ENCODE measurements at places on chromosomes 7 and 10.
A peak's percentile ranks its signal among the peaks of the same experiment; 100 is the strongest.

GRCh38 chr7:140403878-140404564, at the start of gene RAB19:
Gene RAB19, plus strand, starts transcription at chr7:140404058. Its CDS starts 3,589 bp downstream, at chr7:140407647.
- peak; percentile 14 for DNase-seq

DNA sequence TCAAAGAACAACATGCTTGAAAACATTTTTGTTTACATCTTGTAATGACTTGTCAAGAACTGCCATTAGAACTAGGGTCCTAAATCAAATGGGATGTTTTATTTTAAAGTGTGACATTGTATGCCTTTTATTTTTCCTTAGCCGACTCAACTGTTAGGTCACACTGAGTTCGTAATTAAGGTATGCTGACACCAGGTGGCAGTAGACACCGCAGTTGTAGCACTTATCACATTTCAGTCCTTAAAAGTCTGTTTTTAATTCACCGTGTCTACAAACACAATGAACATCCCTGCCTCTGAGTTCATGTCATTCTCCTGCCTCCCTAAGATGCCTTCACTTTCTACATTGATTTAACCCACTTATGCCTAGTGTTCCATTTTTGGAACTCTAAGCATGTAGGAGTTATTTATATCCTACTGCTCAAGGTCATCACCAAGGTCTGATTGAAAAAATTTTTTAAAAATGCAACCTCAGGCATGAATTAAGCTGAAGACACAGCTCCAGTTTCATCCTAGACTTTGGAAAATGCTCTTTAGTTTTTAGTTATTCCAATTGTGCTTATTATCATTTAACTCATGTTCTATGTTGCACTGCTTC, 186.1 kb downstream of the BMPER start:
- DNase-seq, result no peak

DNA sequence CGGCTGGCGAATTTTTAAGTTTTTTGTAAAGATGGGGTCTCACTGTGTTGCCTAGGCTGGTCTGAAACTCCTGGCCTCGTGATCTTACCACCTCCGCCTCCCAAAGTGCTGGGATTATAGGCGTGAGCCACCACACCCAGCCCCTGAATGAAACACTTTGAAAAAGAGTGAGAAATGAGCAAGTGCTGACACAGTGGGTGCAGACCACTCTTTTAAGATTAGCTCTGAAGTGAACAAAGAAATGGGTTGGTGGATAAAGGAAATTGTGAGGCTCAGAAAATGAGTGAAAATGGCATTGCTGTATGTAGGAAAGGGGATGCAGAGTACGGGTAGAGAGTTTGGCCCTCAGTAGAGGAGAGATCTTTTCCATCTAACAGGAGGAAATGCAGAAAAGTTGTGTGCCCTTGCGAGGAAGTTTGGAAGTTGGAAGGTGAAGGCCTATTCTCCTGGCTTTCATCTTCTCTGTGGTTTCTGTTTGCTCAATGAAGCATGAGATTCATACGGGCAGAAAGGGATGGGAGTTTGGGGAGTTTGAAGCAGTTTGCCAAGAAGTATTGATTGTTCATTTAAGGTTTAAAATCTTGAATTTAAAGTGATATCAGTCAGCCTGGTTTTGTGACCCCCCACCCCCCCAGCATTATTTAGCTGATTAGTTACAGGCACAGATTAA, 11.0 kb downstream of the MAPK8 start:
- no peak for DNase-seq

DNA sequence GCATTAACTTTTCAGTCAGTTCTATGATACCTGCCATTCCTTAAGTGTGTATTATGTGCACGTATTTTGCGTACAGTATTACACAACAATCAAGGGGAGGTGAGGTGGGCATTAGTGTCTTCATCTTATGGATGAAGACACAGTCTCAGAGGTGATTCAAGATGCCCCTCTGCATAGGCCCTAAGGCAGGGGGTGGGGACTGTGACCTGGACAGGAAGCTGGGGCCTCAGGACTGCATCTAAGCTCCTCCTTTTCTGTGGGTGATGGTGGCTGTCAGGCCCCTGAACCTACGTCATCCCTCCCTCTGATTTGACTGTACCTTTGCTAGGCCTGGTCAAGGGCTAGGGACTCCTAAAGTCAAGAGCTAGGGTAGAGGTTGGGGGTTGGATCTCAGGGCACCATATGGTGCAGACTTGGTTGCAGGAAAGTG, 38.9 kb downstream of the HK1 start:
- DNase-seq, result no peak

- no peak for DNase-seq
These were observed 60.4 kb downstream of the MEOX2 start for GRCh38 chr7:15626041-15626440.

- no peak for DNase-seq
These were observed 11.0 kb upstream of the PPIF start for GRCh38 chr10:79336276-79336675.

GRCh38 chr7:83305027-83305426, 142.3 kb upstream of the PCLO start:
- no peak for DNase-seq

DNA sequence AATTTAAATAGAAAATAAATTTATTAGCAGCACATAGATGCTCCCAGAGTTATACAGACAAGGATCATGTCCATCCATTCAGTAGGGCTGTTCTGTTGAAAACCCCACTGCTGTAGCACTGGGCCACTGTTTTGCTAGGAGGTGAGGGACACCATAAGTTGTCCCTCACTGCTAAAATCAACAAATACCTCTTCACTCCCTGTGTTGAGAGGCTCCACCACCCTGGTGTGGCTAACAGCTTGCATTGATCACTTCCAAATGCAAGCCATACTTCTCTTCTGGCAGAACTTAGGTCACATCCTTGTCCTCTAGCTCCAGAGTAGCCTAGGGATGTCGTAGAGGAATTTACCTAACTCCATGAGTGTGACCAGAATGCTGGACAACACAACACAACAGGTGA, 55.4 kb downstream of the MDFIC start:
- no peak for DNase-seq

GRCh38 chr7:33981671-33982424, 76.5 kb downstream of the BMPER start:
- no peak for DNase-seq

DNA sequence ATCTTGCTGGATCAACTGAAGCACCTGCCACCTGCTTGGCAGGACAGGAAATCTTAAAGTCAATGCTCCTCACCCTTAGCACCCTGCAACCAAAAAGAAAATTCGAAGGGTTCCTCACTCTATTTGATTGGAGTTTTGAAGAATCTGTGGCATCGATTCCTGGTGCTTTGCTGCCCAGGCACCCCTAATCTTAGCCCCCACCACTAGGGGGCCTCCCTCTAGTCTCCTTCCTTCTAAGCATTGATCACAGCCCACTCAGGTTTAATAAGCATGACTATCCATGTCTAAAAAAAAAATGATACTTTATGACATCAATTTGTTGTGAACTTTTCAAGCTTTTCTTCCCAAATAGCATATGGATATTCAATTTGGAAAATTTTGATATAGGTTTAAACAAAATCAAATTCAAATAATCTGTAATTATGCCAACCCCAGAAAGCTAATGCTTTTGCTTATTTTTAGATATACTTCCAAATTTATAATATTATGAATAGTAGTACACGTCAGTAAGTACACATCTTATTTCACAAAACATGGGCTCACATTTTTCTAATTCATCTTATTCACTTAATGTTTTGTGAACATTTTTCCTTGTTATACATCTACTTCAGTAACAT, 45.3 kb downstream of the NRG3 start:
- DNase-seq, result no peak

DNA sequence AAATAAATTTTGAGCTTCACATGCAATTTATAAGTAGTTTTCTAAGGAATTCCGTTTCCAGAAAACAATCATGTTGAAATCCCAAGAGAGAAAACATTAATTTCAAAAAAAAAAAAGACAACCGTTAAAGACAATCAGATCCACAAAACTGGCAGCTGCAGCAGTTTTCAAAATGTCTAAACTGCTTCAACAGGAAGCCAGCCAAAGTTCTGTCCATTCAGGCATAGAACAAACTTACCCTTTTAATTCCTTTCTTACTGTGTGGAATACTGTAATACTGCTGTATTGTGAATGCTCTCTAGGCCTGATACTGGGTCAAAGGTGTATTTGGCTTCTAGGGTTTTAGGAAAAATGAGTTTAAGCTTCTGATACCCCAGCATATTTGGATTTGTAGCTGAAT, 31.6 kb downstream of the HOXA1 start:
- DNase-seq, result no peak

- no peak for DNase-seq
These were observed 162.6 kb upstream of the AKR1E2 start for GRCh38 chr10:4663162-4663992.

DNA sequence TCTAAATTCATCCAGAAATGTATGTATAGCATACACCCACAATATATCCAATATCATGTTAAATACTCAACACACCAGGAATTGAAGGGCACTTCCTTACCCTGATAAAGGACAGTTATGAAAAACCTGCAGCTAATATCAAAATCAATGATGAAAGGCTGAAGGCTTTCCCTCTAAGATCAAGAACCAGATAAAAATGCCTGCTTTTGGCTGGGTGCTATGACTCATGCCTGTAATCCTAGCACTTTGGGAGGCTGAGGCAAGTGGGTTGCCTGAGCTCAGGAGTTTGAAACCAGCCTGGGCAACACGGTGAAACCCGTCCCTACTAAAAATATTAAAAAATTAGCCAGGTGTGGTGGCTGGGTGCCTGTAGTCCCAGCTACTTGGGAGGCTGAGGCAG, 21.6 kb upstream of the UPP1 start:
- DNase-seq, result no peak

GRCh38 chr7:135428879-135429278, 81.0 kb downstream of the CNOT4 start:
- DNase-seq, result no peak

DNA sequence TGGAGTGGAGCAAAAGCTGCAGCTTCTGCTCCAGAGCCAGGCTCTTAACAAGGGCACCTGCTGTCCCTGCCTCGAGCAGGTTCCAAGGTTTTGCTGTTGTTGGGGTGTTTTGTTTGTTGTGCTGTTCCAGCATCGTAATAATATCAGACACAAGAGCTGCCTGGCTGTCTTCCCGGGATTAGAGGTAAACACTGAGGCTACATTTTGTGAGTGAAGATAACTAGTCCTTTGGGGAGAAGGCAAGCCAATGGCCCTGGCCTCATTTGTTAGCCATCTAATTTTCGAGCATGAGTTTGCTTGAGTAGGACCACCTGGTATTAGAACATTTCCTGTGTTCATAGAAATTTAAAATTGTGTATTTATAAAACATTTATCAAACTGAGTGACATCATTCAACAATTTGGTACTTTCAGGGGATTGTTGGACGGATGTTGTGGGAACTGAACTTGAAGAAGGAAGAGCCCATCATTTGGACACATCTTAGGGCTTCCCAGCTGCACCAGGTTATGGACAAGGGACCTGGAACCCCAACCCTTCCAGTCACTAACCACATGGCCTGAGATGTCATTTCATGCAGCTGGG, 555.0 kb downstream of the TNS3 start:
- DNase-seq, result no peak

- DNase-seq, result no peak
These were observed 137.7 kb upstream of the PFKP start for GRCh38 chr10:2929480-2930258.

GRCh38 chr10:95394161-95394880, 103.5 kb upstream of the PDLIM1 start:
- no peak for DNase-seq
